Fibroblast of lung (primary cell): ENCODE measurements at places on chromosomes 16 and 17. TPM values are rescaled to one million over a fixed set of nuclear protein-coding genes. Genes with fewer than 3 reads are reported as not detected.
A peak's percentile ranks its signal among the peaks of the same experiment; 100 is the strongest.

- no peaks in the 10 kb centered on the region for H3K27me3 ChIP-seq
- H3K27ac ChIP-seq, result no peak overlapping the region
- no peak overlapping the region for H3K4me3 ChIP-seq
- no peaks in the 10 kb centered on the region for H3K36me3 ChIP-seq
- H3K4me1 ChIP-seq, result no peaks in the 10 kb centered on the region
- no peak for DNase-seq
Measured at GRCh38 chr17:69170377-69170776, 28.7 kb upstream of the ABCA6 start.

- H3K27ac ChIP-seq, result no peak overlapping the region
- H3K36me3 ChIP-seq, result no peaks in the 10 kb centered on the region
- H3K4me1 ChIP-seq, result no peaks in the 10 kb centered on the region
- H3K27me3 ChIP-seq, result no peaks in the 10 kb centered on the region
- DNase-seq, result no peak
Measured at GRCh38 chr16:76441876-76442275, 164.7 kb downstream of the CNTNAP4 start.

- H3K27ac ChIP-seq, result no peak overlapping the region
- no peak overlapping the region for H3K4me3 ChIP-seq
- H3K27me3 ChIP-seq, result no peaks in the 10 kb centered on the region
- peaks cover 2% of the 10 kb centered on the region for H3K4me1 ChIP-seq
- H3K36me3 ChIP-seq, result no peaks in the 10 kb centered on the region
Measured at GRCh38 chr17:15947271-15947670, 2.3 kb downstream of the ADORA2B start.

The CTRB2 gene
- not detected in 2 replicates for total RNA-seq

DNA sequence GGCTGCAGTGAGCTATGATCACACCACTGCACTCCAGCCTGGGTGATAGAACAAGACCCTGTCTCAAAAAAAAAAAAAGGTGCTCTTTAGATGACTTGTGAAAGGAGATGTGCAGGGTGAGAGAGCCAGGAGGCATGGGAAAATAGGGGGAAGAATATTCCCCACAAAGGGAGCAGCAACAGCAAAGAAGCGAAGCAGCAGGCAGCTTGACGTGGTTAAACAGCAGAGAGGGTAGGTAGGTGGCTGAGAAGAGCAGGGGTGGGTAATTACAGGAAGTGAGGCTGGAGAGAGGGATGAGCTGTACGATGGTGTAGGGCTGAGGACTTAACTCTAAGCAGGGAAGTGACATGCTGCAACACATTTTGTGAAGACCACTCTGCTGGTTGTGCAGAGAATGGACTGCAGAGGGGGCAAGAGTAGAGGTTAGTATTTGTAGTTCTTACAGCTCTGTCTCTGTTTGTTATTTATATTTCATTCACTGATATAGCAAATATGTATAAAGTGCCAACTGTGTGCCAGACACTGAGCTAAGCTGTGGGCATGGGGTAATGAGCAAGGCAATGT, 1.6 kb downstream of the HEATR3 start:
- H3K4me1 ChIP-seq, result peaks cover 16% of the 10 kb centered on the region
- no peaks in the 10 kb centered on the region for H3K36me3 ChIP-seq
- peak overlapping the region; percentile 99 for H3K4me3 ChIP-seq
- peak; percentile 56 for DNase-seq

DNA sequence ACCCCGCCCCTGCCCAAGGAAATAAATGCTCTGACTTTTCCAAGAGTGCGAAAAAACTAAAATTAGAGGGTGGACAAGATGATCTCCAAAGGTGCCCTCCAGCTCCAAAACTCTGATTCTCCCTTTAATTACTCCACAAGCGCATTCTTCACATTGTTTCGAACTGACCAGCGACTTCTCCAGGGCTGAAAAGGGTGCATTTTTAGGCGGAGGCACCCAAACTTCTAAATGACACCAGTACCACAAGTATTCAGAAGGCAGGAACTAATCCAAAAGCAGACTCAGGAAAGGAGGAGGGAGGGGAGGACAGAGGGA, 750 bp downstream of the ZFHX3 start:
- no peaks in the 10 kb centered on the region for H3K27me3 ChIP-seq
- H3K36me3 ChIP-seq, result no peaks in the 10 kb centered on the region
- H3K4me3 ChIP-seq, result peak overlapping the region; percentile 81
- DNase-seq, result peak; percentile 70
- H3K4me1 ChIP-seq, result peaks cover 40% of the 10 kb centered on the region
- H3K27ac ChIP-seq, result peak overlapping the region; percentile 70

- H3K4me1 ChIP-seq, result no peaks in the 10 kb centered on the region
- no peaks in the 10 kb centered on the region for H3K36me3 ChIP-seq
- no peak overlapping the region for H3K27ac ChIP-seq
Measured at GRCh38 chr17:11245791-11246190, 4.8 kb downstream of the SHISA6 start.

DNA sequence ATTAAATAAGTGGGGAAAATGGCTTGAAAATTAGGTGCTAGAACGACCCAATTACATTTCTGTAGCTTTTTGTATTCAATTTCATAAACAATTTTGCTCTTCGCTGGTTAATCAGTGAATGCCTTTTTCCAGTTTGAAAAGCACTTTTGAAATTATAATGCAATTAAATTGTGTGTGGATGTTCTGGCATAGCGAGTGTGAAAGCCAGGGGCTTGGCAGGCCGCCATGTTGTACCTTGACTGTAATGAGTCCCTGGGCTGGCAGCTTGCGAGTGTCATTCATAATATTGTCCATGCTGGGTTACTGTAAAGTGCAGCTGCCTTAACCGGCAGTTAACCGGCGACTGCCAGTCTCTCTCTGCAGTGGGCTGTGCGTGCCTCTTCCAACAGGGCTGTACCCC, 177.8 kb downstream of the CCDC182 start:
- H3K4me3 ChIP-seq, result no peak overlapping the region
- no peaks in the 10 kb centered on the region for H3K4me1 ChIP-seq
- H3K36me3 ChIP-seq, result no peaks in the 10 kb centered on the region
- no peaks in the 10 kb centered on the region for H3K27me3 ChIP-seq
- H3K27ac ChIP-seq, result no peak overlapping the region

DNA sequence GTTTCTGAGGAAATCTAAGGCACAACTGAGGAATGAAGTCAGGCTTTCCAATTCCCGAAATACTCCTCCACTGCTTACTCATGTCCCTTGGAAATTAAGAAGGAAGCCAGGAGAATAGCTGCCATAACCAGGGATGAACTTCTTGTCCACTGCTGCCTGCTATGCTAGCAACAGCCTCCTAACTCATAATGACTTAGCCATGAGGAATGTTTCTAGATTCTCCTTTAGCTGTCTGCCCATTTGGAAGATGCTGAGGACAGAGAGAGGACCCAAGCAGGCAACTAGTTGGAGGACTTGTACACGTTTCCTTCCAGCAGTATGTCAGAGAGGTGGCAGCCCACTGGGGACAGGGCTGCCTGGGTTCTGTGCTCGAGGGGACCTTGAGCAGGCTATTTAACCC, 939 bp upstream of the CCL2 start:
- no peaks in the 10 kb centered on the region for H3K27me3 ChIP-seq
- no peak overlapping the region for H3K4me3 ChIP-seq
- peak; percentile 97 for DNase-seq
- peak overlapping the region; percentile 65 for H3K27ac ChIP-seq
- no peaks in the 10 kb centered on the region for H3K36me3 ChIP-seq

The TMEM88 gene
- total RNA-seq, result 0.17 TPM in 1 of 2 replicates, not detected in the other

DNA sequence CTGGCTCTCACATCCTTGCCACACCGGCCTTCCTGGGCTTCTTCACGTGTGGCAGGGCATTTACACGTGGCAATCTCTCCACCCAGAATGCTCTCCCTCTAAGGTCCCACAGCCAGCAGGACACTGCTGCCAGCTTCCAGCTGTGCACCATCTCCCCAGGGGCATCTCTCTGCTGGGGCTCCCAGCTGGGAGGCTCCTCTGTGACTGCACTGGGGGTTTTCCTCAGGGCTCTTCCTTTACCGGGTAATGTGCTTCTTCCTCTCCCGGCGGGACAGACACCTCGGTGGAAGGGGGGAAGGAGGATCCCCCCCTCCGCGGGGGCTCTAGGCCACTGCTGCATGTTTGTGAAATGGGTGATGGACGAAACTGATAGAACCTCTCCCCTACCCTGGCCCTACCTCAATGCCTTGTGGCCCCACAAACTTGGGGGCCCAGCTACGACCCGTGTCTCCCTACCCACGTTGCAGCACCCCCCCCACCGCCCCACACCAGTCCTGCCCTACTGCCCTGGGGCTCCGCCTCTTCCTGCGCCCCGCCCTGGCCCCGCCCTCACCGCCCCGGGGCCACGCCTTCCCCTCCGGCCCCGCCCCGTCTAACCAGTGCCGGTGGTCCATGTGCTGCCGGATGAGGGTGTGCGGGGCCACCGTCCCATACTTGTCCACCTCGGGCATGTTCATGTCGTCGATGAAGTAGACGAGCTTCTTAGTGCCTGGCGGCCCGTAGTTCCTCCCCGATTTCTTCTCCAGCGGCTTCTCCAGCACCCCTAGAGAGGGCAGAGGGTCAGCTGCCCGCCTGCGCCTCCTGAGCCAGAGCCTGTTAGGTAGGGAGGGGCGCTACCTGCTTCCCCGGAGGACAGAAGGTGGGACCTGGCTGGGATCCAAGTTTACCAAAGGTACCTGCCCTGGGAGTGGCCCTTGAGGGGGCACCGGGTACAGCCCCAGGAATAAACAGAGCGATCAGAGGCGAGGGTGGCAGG, 92.6 kb downstream of the DNAH17 start:
- no peaks in the 10 kb centered on the region for H3K27me3 ChIP-seq
- no peaks in the 10 kb centered on the region for H3K36me3 ChIP-seq
- H3K27ac ChIP-seq, result no peak overlapping the region
- H3K4me3 ChIP-seq, result no peak overlapping the region

DNA sequence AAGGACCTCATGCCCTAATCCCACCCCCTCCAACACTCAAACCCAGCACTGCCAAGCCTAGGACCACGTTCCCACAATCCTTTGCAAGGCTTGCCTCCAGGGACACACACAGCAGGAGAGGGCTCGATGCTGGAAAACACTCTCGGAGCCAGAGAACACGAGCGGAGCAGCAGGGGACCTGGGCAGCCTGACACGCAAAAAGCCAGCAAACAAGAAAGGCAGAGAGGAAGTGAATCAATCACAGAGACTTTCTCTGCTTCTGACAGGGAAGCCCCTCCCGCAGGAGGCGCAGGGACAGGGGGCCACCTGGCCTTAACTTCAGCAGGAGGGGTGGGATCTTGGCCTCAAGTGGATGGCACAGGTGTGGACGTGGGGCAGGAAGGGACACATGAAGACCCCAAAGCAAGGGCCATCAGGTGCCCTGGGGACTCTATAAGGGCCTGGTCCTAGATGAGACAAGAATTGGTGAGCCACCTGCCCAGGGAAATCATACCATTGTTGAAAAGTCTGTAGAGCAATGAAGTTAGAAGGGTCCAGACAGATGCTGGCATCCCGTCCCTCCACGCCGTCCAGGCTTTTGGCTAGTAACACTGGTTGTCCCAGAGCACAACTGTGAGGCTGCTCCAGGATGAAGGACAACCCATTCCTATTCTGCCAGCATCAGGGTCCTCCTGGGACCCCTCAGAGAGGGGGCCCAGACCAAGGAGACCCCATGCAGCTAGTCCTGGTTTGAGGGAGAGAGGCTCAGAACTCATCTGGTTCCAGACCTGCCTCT, 2.2 kb downstream of the SDK2 start:
- no peak overlapping the region for H3K4me3 ChIP-seq
- no peak overlapping the region for H3K27ac ChIP-seq
- H3K36me3 ChIP-seq, result no peaks in the 10 kb centered on the region
- H3K27me3 ChIP-seq, result peaks cover 5% of the 10 kb centered on the region

The NUBP2 gene
- 43.6 and 49.3 TPM in 2 replicates for total RNA-seq

DNA sequence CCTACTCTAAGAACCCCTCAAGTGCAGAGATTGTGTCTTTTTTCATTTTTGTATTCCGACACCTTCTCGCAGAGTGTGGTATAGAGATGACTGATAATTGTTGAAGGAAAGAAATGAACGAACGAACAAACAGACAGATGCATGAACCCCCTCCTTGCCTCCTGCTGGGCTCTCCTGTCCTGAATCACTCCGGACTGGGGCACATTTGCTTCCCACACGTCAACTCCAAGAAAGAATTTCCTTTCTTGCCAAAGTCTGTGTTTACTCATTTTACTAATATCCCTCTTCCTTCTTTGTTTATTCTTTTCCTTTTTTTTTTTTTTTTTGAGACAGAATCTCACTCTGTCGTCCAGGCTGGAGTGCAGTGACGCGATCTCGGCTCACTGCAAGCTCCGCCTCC, 37.5 kb upstream of the BHLHA9 start:
- no peak overlapping the region for H3K27ac ChIP-seq
- H3K36me3 ChIP-seq, result no peaks in the 10 kb centered on the region
- peak; percentile 62 for DNase-seq
- H3K4me1 ChIP-seq, result no peaks in the 10 kb centered on the region
- H3K4me3 ChIP-seq, result no peak overlapping the region

DNA sequence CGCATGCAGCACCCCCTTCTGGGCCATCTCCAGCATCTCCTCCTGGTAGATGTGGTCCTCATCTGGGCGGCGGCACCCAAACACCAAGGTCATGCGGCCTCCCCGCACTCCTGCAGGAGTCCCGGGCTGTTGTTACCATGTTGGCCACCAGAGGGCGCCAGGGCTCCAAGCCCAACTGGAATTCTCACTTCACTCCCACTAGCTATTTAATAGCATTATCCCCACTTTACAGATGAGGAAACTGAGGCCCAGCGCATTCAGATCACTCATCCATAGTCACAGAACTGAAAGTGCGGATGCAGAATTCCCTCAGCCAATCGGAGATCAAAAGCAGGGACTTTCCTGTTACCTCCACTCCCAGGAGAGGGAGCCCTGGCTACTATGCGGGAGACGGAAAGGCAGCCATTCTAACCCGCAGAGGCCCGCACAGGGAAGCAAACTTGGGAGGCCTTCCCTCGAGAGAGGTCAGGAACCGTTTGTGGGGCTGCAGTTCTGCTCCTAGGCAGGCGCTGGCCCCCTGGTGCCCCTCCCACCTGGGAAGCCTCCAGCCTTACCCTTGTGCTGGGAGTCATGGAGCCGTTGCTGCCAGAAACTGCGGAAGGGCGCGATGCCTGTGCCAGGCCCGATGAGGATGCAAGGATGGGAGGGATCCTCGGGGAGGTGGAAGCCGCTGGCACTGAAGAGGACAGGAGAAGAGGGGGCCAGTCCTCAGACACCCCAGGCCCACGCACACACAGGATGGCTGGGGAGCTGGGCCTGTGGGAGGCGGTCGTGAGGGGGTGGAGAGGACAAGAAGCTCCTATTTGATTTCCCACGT, 40.1 kb downstream of the NOS2 start:
- H3K27me3 ChIP-seq, result no peaks in the 10 kb centered on the region
- H3K36me3 ChIP-seq, result no peaks in the 10 kb centered on the region
- H3K4me1 ChIP-seq, result no peaks in the 10 kb centered on the region
- peak; percentile 31 for DNase-seq
- no peak overlapping the region for H3K4me3 ChIP-seq
- H3K27ac ChIP-seq, result no peak overlapping the region
